ENCODE measurements at places on chromosomes 6 and 20.

DNA sequence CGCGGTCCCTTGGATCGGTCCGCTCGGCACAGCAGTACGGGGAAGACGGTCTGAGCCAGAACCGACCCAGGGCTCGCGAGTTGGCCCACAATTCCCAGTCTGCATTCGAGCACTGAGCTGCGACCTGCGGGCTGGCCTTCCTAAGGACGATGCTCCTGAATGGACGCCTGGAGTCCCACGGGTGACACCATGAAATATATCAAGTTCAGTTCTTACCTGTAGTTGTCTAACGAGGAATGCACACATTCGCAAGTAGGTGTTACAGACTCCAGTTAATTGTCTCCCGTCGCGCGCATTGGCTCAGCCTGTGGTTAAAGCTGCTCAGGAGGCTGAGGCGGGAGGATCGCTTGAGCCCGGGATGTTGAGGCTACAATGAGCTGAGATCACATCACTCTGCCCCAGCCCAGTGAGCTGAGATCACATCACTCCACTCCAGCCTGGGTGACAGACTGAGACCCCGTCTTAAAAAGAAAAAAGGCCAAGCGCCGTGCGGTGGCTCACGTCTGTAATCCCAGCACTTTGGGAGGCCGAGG lies 802 bp downstream of the PEX7 start:
- DNase-seq, result no peak

DNA sequence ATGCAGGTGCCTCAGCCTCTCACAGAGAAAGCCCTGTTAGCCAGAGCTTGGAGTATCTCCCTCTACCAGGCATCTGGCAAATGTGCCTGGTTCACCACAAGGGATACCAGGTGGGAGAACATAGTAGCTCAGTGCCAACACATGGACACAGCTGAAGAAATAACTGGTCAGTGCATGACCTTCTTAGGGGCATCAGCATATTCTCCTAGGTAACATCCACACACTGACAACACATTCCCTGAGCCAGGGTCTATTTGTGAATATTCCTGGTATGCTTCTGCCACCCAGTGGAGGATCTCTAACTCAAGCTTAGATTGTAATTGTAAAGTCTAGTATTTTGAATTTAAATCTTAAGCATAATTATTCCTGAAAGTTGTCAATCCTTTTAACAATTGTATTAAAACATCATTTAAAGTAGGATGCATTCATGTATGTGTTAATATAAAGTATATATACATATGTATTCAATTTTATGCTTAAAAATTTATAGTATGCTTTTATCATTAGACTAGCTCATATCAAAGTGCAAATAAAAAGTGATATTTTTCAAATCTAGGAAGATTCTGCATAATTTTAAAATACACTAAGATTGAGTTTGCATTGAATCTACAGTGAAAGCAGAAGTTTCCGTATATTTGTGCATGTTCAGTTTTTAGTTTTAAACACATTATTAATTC lies 45.3 kb upstream of the COL21A1 start:
- DNase-seq, result peak; percentile 73

DNA sequence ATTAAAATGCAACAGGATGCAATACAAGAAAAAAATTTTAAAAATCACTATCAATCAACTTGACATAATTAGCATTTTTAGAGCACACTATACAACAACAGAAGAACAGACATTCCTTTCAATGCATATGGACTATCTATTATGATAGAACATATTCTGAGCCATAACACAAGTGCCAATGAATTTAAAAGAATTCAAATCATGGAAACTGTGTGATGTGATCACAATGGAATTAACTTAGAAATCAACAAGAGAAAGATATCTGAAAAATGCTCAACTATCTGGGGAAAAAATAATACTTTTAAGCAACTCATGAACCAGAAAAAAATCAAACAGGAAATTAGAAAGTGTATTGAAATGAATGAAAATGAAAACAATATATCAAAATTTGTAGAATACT lies 106.3 kb downstream of the ADTRP start:
- no peak for DNase-seq

DNA sequence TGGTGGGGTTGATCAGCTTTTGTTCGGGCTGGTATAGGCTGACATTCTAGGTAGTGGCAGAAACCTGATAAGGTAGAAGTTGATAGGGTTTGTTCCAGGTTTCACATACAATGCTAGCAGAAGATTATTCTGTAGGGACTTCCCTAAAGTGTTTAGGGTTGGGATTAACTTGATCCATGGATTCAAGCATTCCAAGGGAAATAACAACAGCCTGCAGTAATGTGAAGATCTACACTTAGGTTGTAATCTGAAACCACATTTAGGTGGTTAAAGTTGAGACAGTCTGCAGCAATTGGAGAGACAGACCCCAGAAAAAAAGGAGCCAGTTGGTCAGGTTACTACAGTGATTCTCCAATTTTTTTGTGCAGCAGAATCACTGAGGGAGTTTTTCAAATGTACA lies 56.1 kb downstream of the GJA1 start:
- DNase-seq, result no peak
